Hematopoietic multipotent progenitor cell (in vitro differentiated cells): ENCODE measurements at places on chromosomes 5 and 9.

DNA sequence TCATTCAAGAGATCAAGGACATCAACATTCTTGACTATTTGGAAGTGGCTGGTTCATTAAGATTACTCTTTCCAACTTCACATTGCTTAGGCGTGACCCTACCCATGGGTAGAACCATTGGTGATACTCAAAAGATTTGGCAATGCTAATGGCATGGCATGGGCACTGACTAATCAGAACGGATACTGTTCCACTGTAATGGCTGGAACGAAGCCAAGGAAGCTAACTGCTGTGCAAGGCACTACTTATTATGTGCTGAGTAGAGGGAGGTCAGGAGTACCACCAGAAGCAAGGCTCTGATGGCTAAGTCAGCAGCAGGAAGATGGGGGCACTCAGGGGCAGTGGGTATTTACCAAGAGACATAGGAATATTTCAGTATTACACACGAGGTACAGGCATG lies 31.9 kb downstream of the GNA14 start:
- no peak for DNase-seq

GRCh38 chr5:172113036-172113435 lies 75.0 kb downstream of the STK10 start:
- DNase-seq = peak; percentile 59

GRCh38 chr9:129319938-129320481 lies 141.9 kb upstream of the IER5L start:
- no peak for DNase-seq

DNA sequence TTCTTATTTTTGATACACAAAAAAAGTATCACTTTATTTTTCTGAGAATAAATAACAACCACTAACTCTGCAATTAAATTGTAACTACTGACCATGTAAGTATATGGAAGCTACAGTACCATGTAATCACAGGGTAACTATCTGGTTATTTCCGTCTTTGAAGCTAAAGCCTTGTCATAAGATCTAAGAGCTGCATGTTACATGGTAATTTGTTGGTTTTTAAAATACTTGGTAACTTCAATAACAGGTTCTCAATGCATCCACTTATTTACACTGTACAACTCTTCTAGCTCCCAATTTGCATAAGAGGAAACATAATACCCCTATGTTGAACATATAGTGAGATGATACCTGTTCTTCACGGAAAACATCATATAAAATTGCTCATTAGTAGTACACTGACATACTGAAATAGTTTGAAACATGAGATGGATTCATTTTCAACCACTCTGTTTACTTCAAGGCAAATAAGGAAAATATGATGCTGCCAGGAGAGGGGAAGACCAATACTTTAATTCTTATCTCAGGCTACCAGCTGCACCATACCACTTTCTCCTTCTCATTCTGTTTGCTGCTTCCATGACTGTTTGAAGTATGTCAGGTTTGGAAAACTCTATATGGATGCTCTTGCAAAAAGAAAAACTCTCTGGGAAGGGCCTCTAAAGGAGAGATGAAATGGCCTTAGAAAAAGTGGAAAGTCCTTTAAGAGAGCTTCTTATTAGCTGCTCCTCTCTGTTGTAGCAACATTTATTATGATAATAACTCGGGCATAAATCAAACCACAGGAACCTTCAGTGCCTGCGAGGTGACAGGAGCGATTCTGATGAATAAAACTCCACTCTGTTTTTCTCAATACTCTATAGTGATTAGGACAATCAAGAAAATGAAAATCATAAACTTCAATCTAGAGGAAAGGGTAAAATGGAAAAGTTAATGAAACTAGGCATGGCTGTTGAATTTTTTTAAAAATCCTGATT lies 150.2 kb downstream of the KIAA0825 start:
- no peak for DNase-seq
